Kidney (tissue), 22 donors: ENCODE measurements at places on chromosomes 2 and 18.

GRCh38 chr2:128289439-128289838 is 29.2 kb downstream of the HS6ST1 start:
- peak; percentile 49 for DNase-seq

DNA sequence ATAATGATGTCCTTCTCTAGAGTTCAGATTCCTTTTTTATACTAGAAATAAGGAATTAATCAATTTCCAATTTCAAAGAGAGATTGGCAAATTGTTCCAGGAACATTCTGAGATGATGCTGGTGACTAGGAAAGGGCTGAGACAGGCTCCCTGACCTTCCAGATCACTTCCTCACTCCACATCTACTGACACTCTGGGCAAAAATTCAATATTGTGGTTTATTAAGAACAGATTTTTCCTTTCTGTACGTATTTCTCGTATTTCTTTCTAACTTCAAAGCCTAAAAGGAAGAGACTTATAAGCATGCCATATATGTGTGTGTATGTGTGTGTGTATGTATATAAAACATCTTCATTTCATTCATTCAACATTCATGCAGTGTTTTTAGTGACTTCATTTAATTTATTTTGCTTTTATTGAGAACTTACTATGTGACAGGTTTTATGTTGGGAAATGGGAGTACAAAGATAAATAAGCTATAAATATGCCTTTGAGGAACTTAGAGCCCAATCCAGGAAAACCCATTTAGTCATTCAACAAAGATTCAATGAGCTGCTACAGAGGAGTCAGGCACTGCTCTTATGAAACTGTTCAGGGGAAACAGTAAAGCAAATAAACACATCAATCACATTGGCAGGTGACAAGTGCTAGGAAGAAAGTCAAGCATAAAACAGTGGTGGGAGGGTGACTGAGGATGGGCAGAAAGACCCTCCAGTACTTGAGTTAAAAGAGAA is 137.9 kb downstream of the RDH14 start:
- DNase-seq: no peak

DNA sequence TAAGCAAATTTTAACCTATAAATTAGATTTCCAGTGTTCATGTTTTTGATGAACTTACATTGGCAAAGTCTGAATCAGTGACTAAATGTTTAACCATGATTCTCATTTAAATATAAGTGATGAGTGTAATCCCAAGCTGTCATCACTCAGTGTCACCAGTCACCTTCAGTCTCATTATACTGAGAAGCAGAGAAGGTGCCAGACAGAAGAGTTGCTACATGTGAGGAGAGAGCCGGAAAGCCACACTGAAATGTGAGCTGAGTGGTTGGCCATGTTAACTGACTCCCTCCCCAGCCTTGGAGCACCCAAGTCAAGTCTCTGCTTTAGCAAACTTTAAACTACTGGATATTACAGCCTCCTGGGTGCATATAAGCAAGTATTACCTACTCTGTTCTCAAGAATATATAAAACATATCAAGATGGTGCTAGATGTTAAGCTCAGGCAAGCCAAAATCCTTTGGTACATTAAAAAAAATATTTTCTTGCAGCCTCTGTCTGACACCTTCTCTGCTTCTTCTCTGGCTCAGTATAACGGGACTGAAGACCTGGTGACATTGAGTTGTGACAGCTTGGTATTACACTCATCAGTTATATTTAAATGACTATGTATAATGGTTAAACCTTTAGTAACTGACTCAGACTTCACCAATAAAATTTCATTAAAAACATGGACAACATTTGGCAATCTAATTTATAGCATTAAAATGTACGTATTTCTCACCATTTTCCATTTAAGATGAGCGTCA is 75.8 kb upstream of the MAP3K20 start:
- DNase-seq: no peak

DNA sequence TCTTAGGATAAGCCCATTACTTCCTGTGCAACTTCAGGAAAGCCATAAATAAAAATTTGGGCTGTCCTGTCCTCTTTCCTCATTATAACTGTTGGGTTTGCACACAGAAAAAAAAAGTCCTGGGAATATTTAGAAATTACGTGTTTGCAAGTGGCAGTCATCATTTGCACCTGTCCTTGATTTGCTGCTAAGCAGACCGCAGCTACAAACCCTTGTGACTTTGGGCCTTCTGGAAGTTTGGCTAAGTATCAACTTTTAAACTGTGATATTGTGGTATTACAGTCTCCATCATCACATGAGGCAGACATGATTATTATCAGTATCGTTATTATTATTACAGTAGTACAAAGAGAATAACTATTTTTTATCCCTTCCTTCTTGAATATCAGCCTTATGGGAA is 260.7 kb upstream of the SESTD1 start:
- no peak for DNase-seq

DNA sequence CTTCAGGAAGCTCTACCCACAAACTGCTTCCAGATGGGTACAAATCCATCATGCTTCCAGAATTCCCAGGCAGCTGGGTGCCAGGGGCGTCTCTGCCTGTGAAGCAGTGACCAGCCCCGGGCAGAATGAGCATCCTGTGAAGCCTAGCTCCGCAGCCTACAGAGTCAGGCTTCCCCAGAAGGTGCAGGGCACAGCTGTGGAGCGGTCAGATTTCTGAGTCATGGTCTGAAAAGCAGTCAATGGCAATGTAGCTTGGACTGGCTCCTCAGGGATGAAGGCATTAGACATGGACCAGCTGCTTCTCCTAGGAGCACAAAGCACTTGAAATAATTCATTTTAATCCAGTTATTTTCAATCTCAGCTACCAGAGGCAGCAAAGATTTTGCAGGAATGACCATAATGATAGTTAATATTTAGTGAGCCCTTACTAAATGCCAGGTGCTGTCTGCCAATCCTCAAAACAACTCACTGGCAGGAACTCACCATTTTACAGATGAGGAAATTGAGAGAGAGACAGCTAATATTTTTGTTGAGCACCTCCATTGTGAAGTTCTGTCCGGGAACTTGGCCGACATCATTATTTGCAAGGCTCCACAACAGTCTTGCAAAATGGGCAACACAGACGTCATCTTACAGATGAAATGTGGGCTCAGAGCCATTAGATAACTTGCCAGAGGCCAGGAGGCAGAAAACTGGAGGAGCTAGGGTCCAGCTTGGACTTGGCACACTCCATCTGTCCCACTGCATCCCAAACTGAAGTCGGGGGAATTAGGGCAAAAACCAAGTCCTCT is 31.7 kb downstream of the ACMSD start:
- peak; percentile 21 for DNase-seq

- DNase-seq: no peak
Observed at GRCh38 chr18:71939483-71939882, 604.7 kb downstream of the CBLN2 start.

- DNase-seq: no peak
Observed at GRCh38 chr2:240594511-240595380, 8.2 kb downstream of the CAPN10 start.

GRCh38 chr18:3097082-3097481 is 84.1 kb upstream of the LPIN2 start:
- DNase-seq: no peak

DNA sequence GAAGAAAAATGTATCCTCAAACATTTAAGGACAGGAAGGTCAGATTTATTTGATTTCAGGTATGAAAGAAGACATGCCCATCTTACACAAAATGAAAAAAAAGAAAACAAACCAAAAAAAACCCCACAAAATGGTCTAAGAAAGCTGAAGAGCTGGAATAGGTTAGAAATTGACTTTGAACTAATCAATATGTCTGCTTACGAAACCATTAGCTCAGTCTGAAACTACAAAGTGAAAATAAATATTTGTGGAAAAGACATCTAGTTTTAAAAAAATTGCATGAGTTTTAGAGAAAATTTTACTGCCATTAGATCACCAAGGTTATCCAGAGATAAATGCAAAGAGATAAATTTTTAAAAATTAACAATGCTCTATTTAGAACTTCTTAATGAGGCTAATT is 125.3 kb downstream of the TMEFF2 start:
- DNase-seq: no peak
